ENCODE measurements at places on chromosomes 5 and 9. TPM values are rescaled to one million over a fixed set of nuclear protein-coding genes. Genes with fewer than 3 reads are reported as not detected.
A peak's percentile ranks its signal among the peaks of the same experiment; 100 is the strongest.

INSL4 gene
- not detected for total RNA-seq

ZNF354B gene
- 11.3 TPM for total RNA-seq

LCN9 gene
- total RNA-seq = not detected

CNTRL gene
- total RNA-seq = 11.4 TPM

FGD3 gene
- 1.8 TPM for total RNA-seq

ARHGEF37 gene
- total RNA-seq = 18.2 TPM

HTR4 gene
- 0.23 TPM for total RNA-seq

PCDHGA11 gene
- 4.5 TPM for total RNA-seq

DNA sequence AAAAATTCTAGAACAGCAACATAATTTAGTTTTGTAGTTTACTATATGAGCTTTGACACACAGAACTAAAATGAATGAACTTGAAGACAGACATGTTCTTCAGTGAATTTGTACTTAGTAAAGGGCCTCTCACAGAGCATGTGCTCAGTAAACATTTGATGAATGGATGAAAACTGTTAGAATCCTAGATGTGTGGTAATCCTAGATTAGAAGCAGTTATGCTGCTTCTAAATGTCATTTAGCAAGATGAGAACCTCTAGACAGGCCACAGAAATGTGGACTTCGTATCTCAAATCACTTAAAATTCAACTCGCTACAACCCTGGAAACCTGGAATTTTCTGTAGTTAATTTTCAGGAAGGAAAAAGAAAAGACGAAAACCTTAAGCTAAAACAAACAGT is 8.5 kb downstream of the GOLPH3 start:
- DNase-seq = no peak

GRCh38 chr5:151199581-151200185 is 24.2 kb downstream of the CCDC69 start:
- DNase-seq = no peak

GRCh38 chr5:169408171-169408570 is 107.2 kb upstream of the SLIT3 start:
- no peak for DNase-seq

DNA sequence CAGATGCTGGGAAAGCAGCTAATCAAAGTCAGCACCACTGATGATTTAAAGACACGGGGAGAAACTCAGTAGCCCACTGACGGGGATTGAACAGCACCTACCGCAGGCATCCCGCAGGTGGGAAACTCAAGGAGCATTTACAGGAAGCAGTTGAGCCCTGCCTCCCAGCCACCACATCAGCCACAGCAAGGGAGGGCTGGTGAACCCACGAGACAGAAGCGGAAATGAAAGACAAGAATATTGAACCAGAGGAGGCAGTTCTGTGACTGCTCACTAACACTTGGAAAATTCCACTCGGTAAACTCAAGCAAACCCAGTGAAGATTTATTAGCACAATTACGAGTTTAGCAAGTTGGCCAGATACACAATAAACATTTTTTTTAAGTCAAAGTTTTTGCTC is 10.6 kb upstream of the FAM163B start:
- DNase-seq = no peak

- no peak for DNase-seq
These were observed 29.6 kb upstream of the KCNMB1 start for GRCh38 chr5:170418736-170419135.

GRCh38 chr9:13459071-13459470 is 179.6 kb upstream of the MPDZ start:
- no peak for DNase-seq

GRCh38 chr5:10747678-10748622 is 13.1 kb downstream of the DAP start:
- no peak for DNase-seq

DNA sequence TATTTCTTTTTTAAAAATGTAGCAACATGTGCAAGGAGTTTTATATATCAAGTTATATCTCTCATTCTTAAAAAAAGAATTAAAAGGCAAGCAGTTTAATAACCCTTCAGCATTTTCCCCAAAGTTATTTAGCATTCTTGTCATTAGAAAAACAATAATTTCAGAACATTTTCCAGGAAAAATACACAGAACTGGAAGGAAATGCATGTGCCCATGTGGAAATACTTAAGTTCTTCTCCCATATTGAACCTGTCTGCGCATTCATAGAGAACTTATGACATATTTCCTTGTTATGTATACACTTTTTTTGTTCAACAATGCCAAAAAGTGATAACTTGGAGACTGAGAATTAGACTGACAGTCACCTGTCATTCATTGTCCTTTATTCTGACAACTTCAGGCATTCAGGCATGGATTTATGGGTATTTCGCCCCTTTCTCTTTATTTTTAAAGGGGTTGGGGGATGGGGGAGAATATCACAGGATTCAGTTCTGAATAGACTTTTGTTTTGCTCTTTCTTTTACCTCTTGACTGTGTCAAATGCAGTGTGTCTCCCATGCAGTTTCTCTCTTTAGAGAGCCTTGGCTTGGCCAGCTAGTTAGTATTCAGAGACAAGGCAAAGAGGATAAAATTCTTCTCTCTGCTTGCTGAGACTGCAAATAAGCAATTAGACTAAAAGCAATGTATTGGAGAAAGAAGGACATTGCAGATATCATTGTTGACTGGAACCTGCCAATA is 701.0 kb downstream of the NR2F1-AS1 start:
- no peak for DNase-seq

DNA sequence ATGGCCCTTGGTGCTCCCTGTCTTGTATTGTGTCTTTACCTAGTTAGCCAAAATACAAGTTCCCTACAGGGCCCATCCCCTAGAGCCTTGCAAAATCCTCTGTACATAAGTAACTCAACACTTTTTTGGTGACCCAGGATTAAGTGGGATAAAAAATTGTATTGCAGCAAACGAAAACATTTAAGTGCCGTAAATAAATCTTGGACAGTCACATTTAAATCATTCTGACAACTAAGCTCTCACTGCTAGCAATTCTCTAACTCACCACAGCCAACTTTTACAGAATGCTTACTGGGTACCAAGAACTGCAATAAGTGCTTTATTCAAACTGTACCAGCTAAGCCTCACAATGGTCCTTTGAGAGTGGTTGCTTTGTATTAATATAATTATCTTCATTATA is 56.6 kb downstream of the GNAQ start:
- no peak for DNase-seq

GRCh38 chr9:131807144-131807983 is 67.5 kb upstream of the RAPGEF1 start:
- no peak for DNase-seq

- DNase-seq = no peak
These were observed 376.9 kb downstream of the CDK5RAP2 start for GRCh38 chr9:120202856-120203654.

DNA sequence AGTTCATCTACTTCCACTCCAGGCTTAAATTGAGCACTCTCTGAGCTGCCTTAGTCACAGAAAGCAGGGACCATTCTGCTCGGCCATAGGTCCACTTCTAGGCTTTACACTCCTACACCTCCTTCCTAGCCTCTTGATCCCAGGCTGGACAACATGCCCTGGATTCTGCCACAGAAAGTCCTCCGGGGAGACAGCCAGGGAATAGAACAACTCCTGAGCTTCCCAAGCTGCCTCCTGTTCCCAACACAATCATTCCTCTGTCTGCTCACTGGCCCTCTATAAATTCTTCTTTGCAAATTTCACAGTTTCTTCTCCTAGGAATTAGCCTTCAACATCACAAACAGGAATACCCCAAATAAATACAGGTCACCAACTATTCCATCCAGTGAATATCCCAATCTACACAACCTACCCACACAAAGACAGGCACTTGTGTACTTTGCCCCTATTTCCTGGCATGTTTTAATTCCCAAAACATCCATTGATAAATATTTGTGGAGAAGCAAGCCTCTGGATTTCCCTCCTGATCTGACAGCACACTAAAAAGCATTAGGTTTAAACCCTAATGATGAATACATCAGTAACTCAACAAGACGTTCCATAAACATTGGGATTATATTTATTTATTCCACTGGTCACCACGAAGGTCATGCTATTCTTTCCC is 125.5 kb downstream of the ENC1 start:
- DNase-seq = no peak

GRCh38 chr5:62268234-62268633 is 37.8 kb upstream of the KIF2A start:
- DNase-seq = no peak

GRCh38 chr9:21995006-21995665 is 545 bp downstream of the CDKN2B-AS1 start:
- peak; percentile 89 for DNase-seq

DNA sequence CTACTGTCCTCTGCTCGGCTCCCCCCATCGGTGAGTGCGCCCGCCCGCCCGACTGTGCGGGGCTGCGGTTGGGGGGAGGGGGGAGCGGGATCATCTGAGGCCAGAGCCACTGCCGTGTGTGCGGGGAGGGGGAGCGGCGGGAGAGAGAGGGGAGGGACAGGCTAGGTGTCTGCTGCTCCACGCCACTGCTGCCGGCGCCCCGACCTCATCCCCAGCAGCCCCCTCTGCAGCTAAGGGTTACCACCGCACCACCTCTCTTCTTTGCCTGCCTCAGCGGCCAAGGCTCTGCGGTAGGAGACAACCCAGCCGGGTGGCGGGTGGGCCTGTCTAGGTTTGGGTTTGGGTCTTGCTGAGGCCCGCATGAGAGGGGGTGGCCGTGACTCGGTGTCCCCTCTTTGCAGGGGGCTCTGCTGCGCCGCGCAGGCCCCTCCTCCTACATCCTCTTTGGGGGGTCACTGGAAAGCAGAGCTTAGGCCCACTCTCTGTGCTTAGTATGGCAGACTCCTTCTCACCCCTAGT is 670 bp upstream of the PURA start:
- peak; percentile 21 for DNase-seq

DNA sequence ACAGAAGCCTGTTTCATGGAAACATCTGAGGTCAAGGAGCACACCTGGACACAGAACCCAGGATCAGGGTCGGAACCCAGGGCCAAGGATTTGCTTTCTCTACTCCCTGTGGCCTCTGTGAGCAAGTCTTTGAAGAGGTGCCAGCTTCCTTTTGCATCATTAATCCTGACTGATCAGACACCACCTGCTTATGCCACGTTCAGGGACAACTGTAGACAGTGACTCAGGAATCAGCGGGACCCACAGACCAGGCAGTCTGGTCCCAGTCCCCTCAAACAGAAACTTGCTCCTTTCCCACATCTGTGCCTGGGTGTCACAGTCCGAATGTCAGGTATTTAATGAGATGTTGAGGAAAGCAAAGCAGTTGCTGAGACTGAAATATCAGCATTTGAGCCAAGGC is 154.8 kb downstream of the SGCD start:
- DNase-seq = no peak

DNA sequence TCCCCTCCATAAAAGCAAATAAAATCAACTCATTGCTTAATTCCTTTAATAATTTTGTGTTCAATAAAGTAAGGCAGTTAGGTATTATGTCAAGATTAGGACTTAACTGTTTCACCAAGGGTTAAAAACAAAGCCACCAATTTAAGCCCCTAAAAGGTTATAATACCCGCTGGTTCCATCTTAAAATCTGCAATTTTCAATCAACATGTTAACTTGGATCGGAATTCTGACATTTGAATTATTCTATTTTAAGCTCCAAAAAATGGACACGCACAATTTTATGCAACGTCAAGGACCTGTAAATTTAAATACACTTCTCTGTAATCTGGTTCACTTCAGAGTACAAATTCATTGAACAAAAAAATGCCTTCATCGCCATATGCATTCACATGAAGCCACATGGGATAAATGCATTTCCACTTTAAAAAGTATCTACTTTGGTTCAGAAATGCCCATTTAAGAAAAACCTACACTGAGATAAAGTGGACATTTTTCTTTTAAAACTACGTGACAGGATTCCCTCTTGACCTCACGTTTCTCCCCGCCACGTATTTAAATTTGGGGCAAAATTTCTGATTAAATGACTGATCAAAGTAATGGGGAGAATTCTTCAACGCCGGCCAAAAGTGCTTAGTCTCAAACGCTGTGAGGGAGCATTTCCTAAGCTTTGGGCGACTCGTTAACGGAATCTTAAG is 721 bp downstream of the GIN1 start:
- no peak for DNase-seq

DNA sequence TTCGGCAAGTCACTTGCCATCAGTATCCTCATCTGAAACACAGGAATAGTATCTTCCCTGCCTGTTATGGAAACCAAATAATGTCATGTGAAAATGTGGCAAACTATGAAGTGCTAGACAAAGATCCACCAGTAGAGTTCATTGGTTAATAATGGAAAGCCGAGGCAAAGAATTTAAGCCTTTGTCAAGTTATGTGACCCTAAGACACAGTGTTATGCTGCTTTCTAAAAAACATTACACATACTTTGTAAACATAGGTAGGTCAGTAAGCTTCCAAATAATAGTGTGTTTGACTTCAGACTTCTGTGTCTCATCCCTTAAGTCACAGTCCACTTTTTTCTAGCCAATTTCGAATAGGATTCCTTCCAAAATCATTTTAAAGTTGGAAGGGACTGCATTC is 6.0 kb downstream of the PTAR1 start:
- DNase-seq = no peak

GRCh38 chr9:125835655-125836054 is 88.5 kb downstream of the PBX3 start:
- DNase-seq = no peak

DNA sequence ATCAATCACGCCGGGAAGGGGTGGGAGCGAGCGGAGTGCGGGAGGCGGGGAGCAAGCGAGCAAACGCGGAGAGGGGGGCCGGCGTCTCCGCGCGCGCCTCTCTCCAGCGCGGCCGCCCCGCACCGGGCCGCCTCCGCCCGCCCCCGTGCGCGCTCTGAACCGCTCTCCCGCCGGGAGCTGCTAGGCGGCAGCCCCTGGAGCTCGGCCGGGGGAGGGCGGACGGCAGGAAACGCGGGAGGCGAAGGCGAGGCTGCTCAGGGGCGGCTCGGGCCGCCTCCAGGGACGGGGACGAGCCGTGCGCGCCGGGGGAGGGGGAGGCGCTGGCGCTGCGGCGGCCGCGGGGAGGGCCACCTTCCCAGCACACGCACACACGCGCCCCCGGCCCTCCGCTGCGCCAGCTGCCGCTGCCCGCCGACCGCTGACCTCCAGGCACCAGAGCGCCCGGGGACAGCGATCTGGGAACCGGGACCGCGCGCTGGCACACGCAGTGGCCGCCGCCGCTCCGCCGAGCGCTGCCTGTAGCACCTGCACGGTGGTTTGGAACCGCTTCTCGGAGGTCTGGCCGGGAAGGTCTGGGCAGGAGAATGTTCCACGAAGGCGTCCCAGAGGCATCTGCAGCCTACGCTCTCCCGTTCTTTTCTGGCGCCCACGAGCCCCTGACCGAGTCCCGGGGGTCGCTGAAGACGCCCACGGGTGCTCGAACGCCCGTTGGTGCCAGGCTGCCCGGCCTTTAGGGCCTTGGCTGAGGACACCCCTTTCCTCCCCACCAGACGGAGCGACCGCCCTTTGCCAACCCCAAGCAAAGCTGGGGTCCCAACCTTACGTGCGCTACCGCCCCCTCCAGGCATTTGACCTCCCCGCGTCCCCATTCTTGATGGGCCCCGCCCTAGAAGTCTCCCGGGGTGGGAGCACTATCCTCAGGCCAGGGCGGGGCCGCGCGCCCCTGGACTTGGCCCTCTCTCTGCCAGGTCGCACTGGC is at the start of gene GABBR2:
TSS of gene GABBR2 (minus strand) at position 3 of the 979 bp plus-strand sequence. CDS start 198 bp downstream, outside the sequence.
- DNase-seq = no peak

GRCh38 chr9:96249746-96250145 is 52.2 kb downstream of the HSD17B3 start:
- no peak for DNase-seq

GRCh38 chr5:73918791-73919221 is 292.8 kb downstream of the ARHGEF28 start:
- DNase-seq = no peak
